ENCODE measurements at places on chromosomes 3 and 15.
A peak's percentile ranks its signal among the peaks of the same experiment; 100 is the strongest.

GRCh38 chr3:6622712-6623111 is 238.2 kb upstream of the GRM7 start:
- no peak for DNase-seq

GRCh38 chr15:61222010-61222409 is 7.1 kb downstream of the RORA start:
- no peak for DNase-seq

- no peak for DNase-seq
Observed at GRCh38 chr15:27087651-27088583, 116.9 kb downstream of the GABRG3 start.

DNA sequence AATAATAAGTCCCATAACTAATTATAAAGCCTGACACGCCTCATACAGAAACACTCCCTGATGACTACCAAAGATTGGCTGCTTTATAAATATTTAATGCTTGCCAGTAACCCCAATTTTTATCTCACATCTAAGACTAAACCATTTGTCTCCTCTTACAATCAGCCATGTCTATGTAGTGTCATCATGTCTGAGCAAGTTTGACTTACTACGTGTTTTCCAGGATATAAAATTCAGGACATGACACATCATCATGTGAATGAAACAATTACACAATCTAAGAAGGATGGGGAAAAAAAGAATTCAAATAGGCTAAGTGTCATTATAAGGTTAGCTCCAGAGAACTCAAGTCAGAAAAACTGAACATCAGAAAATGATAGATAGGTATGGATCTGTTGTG is 208.7 kb downstream of the MECOM start:
- DNase-seq = no peak

GRCh38 chr3:170307671-170308405 is 49.7 kb upstream of the SKIL start:
- peak; percentile 21 for DNase-seq

- no peak for DNase-seq
Observed at GRCh38 chr3:14935592-14936345, 11.6 kb upstream of the NR2C2 start.

- no peak for DNase-seq
Observed at GRCh38 chr3:130841357-130841756, 52.5 kb upstream of the ATP2C1 start.

GRCh38 chr15:72369964-72370363 is 5.8 kb downstream of the HEXA start:
- DNase-seq = no peak

DNA sequence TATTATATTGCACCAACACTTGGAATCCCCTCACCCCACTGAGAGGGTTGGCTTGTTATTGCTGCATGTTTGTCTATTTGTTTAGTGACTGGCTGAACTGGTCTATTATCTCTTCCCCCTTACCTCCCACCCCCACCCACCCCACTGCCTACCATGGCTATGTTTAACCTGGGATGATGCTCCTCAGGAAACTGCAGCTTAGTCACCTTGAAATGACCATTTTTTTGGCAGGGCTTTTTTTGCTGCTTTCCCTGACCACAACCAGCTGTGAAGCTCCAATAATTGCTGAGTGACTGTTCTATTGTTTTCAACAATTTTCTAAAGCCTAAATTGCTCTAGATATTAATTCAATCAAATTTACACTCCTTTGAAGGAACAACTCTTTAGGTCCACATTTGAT is 137.9 kb upstream of the CADM2 start:
- DNase-seq = no peak

GRCh38 chr15:70596354-70597055 is 166.9 kb downstream of the UACA start:
- DNase-seq = no peak

Measured in NCI-H510A (cell line).